ENCODE measurements at places on chromosomes 1 and 21.

DNA sequence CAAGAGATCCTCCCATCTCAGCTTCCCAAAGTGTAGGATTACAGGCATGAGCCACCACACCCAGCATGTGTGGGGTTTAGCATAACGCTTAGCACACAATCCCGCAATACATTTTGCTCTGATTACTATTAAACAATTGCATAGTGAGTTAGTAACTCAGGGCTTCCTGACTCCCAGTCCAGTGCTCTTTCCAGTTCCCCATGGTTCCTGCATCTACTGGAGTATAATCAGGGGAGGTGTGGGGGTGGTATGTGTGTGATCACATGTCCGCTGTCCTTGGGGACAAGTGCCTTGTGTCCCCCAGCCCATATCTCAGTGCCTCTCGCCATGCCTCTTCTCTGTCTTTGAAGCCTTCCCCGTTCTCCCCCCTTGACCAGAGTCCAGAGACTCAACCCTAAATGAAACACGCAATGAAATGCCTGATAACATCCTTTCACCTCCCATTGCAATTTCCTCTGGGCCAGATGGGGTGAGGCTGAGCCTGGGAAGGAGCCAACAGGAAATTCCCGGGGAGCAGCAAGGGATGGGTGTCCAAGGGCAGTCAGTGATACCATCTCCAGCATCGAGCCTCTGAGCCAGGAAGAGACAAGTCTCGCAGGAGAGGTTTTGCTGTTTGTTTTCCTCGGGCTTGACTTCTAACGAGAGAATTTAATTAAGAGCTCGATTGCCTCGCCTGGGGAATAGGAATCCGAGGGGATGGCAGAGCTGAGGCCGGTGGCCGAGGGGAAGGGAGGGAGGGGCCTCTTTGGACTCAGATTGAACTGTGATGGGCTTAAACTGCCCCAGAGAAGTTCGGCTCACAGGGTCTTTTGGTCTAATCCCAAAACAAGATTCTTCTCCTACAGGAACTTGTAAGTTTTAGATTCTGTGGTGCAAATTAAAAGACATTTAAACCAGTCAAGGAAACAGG, 7.7 kb upstream of the HTR1D start:
- no peak for DNase-seq

- DNase-seq, result peak; percentile 27
Measured at GRCh38 chr1:235917267-235917811, 50.6 kb upstream of the LYST start.

DNA sequence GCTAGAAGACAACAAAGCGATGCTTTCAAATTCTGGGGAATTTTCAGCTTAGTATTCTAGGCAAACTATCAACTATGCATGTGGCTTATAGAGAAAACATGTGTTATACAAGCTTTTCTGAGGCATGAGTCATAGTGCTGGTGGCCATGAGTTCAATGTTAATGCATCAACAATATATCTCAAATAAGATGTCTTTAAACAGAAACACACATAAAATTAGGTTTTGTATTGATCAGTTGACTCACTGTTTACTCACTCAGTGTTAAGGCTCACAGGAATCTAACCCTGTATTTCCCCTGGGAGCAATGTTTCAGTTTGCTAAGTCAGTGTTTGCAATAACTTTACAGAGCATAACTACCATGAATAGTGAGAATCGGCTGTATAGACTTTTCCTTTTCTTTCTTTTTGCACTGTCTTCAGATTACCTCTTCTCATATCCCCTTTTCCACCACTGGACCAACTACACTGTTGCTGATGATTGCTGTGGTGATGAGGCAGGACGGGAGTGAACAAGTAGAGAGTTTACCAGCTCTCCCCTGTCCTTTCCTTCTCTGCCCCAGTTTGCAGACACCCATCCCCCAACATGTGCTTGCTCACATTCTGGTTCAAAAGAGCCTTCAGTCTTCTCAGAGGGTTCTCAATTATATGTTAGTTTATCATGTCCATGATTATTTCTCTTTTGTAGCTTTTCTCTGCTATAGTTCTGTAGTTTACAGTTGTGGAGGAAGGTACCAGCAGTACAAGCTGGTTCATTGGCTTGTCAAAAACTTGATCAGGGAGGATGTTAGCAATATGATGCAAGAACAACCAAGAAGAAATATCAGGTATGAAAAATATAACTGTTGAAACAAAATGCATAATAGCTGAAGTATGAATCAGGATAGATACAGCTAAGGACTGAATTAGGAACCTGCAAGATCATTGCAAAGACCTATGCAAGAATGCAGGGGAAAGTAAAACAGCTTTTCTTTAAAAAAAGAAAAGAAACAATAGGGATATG, 23.9 kb downstream of the CD2 start:
- no peak for DNase-seq

- no peak for DNase-seq
Measured at GRCh38 chr1:10877894-10878293, 81.4 kb upstream of the CASZ1 start.

GRCh38 chr1:117942293-117942692, 12.8 kb downstream of the WDR3 start:
- DNase-seq, result no peak

GRCh38 chr21:29825936-29826335, 113.9 kb downstream of the GRIK1 start:
- no peak for DNase-seq

GRCh38 chr1:182601416-182601786, 2.8 kb downstream of the RGS16 start:
- peak; percentile 39 for DNase-seq

DNA sequence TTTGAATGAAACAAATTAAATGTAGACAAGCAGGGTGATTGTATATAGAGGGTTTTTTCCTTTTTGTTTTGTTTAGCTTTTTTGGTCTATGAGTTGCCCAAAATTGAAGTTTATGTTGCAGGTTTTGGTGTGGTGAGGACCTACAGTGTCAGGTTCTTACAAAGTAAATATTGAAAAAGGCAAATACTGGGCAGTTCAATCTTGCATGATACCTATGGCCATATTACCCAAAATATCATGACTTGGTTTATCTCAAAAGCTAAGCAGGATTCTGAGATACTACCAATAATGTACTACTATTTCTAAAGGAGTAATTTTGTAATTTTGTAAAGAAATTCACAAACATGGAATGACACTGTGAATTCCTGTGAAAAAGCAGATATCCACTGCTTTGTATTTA, 1.8 kb downstream of the DNAJB4 start:
- no peak for DNase-seq

DNA sequence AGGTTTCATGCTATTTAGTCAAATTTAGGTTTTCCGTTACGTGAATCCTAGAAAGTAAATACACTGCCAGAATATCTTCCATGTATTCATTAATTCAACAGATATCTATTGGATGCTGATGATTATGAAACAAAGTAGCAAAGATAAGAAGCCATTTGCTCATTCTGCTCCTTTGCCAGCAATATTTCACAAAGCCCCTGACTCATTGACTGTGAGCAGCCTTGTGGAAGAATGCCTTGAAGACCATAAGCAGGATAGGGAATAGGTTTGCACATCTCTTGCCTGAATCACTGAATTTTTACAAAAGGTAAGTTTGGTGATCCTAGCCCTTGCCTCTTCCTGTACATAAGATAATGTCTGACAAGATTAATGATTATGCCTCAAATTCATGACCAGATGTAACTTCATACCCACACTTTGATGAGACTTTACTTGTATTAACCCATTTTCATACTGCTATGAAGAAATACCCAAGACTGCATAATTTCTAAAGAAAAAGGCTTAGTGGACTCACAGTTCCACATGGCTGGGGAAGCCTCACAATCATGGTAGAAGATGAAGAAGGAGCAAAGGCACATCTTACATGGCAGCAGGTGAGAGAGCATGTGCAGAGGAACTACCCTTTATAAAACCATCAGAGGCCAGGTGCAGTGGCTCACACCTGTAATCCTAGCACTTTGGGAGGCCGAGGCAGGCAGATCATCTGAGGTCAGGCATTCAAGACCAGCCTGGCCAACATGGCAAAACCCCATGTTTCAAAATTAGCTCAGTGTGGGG, 1.6 kb upstream of the PIGK start:
- DNase-seq, result no peak

GRCh38 chr21:25425156-25425555, 182.1 kb downstream of the MRPL39 start:
- no peak for DNase-seq

GRCh38 chr1:228837032-228837431, 101.8 kb downstream of the RHOU start:
- DNase-seq, result no peak

- no peak for DNase-seq
Measured at GRCh38 chr21:45831991-45832740, 149.4 kb upstream of the COL6A1 start.

- no peak for DNase-seq
Measured at GRCh38 chr21:18468790-18469189, 65.2 kb upstream of the TMPRSS15 start.

- DNase-seq, result no peak
Measured at GRCh38 chr1:183548116-183548515, 42.1 kb downstream of the NCF2 start.

- no peak for DNase-seq
Measured at GRCh38 chr1:44648529-44649250, 25.6 kb downstream of the TMEM53 start.

GRCh38 chr1:94025383-94026340, 95.3 kb downstream of the ABCA4 start:
- DNase-seq, result no peak
